Hematopoietic multipotent progenitor cell treated with erythropoietin and hydrocortisone succinate and interleukin-3 and kit ligand, for 17 days (in vitro differentiated cells): ENCODE measurements at places on chromosomes 13 and 19.

- no peak for DNase-seq
Measured at GRCh38 chr13:110062077-110062776, 244.7 kb downstream of the COL4A1 start.

DNA sequence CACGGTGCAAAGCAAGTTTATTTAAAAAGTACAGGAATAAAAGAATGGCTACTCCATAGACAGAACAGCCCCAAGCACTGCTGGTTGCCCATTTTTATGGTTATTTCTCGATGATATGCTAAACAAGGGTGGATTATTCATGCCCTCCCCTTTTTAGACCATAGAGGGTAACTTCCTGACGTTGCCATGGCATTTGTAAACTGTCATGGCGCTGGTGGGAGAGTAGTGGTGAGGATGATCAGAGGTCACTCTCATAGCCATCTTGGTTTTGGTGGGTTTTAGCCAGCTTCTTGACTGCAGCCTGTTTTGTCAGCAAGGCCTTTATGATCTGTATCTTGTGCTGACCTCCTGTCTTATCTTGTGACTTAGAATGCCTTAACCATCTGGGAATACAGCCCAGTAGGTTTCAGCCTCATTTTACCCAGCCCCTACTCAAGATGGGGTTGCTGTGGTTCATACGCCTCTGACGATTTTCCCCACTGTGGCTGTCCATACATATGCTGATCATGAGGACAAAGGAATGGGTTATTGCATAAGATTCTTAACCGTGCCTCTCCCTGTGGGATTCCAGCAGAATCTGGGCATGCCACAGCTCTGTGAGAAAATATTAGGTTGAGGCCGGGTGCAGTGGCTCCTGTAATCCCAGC is 36.9 kb upstream of the ZNF507 start:
- DNase-seq, result no peak

- DNase-seq, result no peak
Measured at GRCh38 chr13:112661291-112661690, 28.5 kb upstream of the ATP11A start.

- no peak for DNase-seq
Measured at GRCh38 chr19:54114340-54115108, 933 bp downstream of the TFPT start.

GRCh38 chr19:13906521-13906904 is 512 bp downstream of the CC2D1A start:
- DNase-seq, result peak; percentile 36

- no peak for DNase-seq
Measured at GRCh38 chr19:2699413-2700140, 2.9 kb downstream of the GNG7 start.

DNA sequence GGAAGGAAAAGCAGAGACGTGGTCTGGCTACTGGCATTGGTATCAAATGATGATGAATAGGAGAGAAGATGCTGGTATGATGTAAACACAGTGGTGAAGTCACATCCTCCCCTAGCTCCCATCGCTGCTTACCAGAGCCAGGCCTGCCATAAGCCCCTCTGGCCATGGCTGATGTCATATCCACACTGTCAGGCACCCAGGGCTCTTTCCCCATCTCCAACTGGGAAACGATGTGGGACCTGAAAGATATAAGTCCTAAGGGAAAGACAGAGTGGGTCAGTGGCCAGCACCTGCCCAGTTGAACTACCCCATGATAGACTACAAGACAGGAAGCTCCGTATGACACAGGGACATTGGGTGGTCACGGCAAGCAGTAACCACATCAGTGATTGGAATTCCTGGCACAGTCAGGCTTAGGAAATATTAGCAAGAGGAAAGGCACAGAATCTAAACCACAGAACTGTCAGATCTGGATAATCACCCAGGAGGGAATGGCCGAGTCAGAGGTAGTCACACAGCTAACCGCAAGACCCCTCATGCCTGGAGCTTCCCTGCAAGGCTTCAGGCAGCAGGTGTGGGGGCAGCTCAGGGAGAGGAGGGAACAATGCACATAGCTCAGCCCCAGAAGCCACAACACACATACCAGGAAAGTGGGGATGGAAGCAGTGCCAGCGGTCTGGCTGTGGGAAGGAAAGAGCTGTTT is 3.8 kb downstream of the ZNF792 start:
- no peak for DNase-seq

DNA sequence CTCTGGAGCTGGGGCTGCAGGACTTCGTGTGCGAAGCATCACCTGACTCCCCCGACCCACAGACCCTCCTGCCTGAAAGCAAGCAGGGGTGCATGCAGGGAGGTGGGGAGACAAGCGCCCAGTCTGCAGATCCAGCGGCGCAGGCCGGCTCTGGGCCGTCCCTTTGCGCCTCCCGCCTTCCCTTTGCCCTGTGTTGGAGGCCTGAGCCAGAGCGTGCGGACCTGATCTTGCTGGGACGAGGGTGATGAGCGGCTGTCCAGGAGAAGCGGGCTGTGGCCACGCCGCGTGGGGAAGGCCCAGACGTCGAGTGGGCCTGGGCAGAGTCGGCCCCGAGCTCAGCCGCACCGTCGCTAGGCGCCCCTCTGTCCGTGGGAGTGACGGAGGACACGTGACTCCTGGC is 5.3 kb upstream of the GRTP1 start:
- DNase-seq, result no peak

- DNase-seq, result no peak
Measured at GRCh38 chr13:95106562-95106961, 194.7 kb downstream of the ABCC4 start.

DNA sequence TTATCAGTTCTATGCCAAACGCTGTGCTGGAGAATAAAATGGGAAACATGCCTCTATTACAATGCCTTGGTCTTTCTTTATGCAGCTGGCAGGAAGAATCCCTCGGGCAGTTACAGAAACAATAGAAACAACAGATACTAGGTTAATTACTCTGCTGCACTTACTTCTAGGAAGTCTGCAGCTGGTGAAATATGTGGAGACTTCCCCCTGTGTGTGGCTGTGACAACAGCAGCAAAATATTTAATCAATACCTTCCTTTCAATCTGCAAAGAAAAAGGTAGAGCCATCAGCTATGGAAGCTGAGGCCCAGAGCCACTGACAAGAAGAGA is 9.9 kb downstream of the STOML3 start:
- DNase-seq, result no peak

DNA sequence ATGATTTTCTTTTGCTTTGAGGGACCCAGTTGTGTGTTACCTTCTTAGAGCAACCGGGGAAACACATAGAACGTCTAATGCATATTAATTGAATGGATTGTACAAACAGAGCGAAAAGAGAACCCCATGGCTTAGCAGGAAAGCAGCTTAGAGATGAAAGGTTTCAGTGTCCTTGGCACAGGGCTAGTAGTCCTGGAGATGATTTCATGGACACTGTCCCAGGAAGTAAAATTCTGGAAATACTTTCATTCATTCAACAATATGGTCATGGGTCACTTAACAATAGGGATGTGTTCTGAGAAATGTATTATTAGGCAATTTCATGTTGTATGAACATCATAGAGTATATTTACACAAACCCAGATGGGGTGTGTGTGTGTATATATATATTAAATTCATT is 9.7 kb upstream of the FUT2 start:
- DNase-seq, result no peak

DNA sequence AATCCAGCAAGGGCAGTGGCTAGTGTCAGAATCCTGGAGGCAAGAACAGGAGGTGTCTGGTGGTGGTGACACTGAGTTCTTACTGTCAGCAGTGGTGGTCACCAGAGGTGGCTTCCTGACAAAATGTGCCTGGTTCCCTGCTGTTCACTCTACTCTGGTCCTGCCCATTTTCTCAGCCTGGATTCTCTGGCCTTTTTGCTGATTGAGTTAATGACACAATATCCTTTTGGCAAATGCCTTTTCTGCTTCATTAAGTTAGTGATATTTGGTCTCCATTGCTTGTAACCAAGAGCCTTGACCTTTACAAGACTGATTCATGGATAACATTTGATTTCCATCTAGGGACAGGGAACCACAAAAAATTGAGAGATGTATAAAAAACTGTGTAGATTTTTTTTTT is 51.1 kb downstream of the RFC3 start:
- DNase-seq, result no peak

DNA sequence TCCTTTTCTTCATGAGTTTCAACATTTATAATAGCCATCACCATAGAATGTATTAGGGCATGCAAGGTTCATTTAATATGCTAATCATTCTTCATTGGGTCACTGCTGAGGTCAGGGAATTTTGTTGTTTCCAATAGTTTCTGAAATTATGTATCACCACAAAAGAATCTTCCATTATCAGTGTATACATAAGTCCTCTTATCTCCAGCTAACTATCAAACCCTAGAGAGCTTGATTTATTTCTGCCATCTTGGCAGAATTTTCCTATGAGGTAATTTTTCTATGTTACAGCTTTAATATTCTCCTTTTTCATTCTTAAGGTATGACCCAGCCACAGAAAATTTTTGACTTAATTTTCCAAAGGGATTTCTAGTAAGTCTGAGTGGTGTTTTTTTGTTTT is 415.0 kb upstream of the SLITRK1 start:
- no peak for DNase-seq

- DNase-seq, result no peak
Measured at GRCh38 chr19:40831502-40832430, 18.5 kb downstream of the CYP2A6 start.

- no peak for DNase-seq
Measured at GRCh38 chr13:49836516-49836915, 44.0 kb upstream of the KPNA3 start.

DNA sequence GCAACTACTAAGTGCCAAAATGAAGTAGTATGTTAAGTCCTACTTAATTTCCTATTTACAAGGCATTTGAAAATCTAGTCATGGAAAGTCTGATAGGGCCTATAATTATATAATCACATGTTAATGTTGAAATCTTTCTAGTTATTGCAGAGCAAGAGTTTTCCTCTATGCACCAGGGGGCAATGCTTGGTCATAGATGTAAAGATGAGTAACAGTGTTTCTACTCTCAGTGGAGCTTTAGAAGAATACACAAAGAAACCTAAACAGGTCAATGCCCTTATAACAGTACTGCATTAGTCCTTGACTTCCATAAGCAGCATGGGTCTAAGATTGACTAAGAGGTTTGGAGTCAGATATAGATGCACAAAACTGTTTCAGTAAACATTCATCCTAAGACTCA is 218.7 kb downstream of the KCTD12 start:
- DNase-seq, result no peak

GRCh38 chr19:639253-640160 is at the start of gene FGF22:
Gene FGF22 (plus strand): TSS chr19:639879. CDS start chr19:639926, 47 bp downstream.
- DNase-seq, result peak; percentile 92

GRCh38 chr13:26601669-26602068 is 44.2 kb downstream of the WASF3 start:
- DNase-seq, result no peak

DNA sequence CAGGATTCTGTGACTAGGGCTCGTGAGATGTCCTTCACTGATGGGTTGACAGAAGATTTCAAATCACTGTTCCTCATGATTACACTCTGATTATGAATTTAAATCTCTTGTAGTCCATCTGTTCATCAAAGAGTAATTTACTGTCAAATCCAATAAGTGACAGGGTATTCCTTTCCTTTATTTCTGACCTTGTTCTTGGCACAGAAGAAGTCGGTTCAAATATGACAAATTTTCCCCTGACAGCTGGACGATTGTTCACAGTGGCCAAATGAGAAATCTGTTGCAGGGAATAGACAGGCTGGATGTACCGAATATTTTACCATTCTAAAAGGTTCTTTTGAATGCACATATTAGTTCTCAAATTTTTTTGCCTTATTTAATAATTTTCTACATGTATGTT is 767.3 kb upstream of the GPC6 start:
- no peak for DNase-seq

GRCh38 chr19:2952953-2953481 is 8.2 kb upstream of the ZNF77 start:
- DNase-seq, result no peak

GRCh38 chr13:99197117-99197651 is 3.5 kb upstream of the UBAC2 start:
- no peak for DNase-seq

GRCh38 chr13:36310417-36311108 is 12.9 kb upstream of the CCDC169 start:
- no peak for DNase-seq

- DNase-seq, result no peak
Measured at GRCh38 chr13:65660731-65661130, 1569.4 kb downstream of the PCDH9 start.

- DNase-seq, result no peak
Measured at GRCh38 chr13:41643507-41643906, 186.2 kb downstream of the RGCC start.

GRCh38 chr19:33887891-33888290 is 91.2 kb downstream of the KCTD15 start:
- no peak for DNase-seq

DNA sequence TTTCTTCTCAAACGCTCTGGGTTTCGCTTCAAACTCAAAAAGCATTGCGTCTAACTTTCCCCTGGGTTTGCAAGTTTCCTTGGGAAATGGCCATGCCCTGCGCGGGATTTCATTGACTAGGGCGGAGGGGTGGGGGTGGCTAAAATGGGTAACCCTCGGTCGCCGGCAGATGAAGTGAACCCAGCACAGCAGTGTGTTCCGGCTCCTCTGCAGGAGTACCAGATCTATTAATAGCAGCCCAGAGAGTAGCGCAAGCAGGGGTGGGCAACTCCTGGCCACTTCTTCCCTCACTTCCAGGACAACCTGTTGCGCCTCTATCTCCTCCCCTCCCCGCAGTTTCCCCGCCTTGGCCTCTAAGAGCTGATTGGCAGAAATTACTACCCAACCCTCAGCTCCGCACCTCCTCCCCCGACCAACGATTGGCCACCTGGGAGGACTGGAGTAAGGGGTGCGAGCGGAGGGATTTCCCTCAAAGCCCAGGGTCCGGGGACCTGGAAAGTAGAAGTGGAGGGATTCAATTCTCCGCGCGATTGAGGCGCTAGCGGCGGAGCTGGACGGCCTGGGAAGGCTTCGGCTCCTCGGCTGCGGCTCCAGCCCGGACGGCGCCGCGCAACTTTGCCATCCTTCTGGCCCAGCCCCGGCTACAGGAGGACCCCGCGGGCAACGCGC is at the start of gene FREM2:
TSS of gene FREM2 (plus strand) at position 501 of the 669 bp plus-strand sequence. CDS start 268 bp downstream, outside the sequence.
- no peak for DNase-seq

DNA sequence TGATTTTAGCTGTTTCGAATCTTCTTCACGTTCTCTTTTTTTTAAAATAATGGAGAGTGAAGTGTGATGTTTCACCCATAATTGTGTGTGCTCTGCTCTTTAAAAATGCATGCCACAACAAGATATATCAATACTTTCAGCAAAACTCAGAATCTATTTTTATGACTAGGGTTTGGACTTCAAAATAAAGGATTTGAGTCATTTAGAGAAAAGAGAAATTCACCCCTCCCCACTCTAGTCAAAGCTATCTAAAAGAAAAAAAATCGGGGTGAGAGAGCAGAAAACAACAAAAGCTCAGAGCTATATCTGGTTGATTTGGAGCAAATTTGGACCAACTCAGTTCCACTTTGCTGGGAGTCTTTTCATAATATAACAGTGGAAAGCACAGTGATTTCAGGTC is 244.5 kb downstream of the DNAJC15 start:
- DNase-seq, result no peak

GRCh38 chr13:99419591-99420243 is 81.6 kb upstream of the TM9SF2 start:
- no peak for DNase-seq

- no peak for DNase-seq
Measured at GRCh38 chr13:46475541-46475991, 77.4 kb upstream of the LRCH1 start.

- no peak for DNase-seq
Measured at GRCh38 chr13:46165485-46166223, 16.3 kb downstream of the LCP1 start.
